ENCODE measurements at places on chromosomes 1 and 21.

GRCh38 chr1:206142011-206142410 is 24.8 kb upstream of the AVPR1B start:
- no peak for DNase-seq

GRCh38 chr1:192005976-192006375 is 152.3 kb upstream of the RGS18 start:
- no peak for DNase-seq

DNA sequence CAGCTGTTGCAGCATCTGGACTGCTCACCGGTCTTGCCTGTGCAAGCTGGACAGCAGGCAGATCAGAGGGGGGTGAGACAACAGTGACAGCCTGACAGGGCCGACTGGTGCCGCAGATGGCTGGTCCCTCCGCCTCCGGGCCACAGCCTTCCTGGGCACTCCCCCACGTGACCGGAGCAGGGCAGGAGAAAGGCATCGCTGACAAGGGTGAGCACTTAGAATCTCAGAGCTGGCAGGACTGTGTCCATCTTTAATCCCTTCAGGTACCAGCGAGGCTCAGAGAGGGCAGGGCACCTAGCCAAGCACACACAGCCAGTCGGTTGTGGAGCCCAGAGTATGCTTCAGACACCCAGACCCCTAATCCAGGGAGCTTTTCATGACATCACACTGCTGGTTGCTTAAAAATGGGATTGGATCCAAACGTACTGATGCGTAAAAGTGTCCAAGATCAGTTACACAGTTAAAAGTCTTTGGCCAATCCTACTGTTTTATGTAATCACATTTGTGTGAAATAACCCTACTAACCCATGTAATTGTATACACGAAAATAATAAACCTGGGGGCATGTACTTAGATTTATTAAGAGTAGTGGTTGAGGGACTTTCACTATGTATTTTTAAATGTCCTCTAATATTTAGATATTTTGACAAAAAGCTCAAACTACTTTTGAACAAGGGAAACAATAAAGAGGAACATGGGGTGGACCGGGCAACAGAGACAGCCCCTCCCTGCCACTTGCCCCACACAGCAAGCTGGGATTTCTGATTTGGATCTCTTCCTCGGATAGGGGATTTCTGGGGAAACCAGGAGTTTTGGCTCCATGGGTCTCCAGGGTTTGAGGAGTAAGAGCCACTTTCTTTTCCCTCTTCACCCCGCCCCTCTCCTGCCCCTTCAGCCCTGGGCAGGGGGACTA is 758 bp upstream of the CNTN2 start:
- DNase-seq: no peak

DNA sequence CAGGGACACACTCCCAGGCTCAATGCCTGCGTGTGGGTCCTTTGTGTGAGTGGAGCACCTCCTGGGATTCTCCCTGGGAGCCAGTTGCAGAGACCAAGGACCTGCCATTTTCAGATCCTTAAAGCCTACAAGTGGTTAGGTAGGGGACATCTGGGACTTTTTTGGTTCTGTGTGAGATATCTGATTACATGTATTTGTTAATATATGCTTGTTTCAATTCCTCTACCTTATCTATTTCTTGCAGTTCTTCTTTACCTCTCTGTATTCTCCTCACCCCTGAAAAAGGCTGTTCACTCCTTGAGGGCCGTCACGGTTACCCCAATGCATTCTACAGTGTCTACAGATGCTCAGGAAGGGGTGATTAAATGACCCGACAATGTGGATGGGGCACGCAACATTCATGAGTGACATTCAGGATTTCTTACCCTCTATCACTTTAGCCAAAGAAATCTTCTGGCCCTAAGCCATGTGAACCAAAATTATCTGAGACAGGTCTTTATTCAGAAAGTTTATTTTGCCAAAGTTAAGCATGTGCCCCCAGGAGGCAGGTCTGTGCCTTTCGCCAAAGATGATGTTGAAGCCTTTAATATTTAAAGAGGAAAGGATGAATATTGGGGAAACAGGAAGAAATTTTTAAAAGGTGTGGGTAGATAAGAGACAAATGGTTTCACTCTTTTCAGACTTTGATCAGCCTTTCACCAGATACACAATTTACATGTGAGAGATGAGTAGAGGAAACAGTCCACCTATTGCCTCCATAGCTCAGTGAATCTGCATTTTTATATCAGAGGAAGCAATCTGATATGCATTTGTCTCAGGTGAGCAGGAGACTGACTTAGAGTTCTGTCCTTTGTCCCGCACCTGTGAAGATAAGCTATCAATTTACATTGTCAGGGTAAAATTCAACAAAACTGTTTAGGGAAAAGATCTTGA is 44.6 kb upstream of the MPZL1 start:
- DNase-seq: no peak

DNA sequence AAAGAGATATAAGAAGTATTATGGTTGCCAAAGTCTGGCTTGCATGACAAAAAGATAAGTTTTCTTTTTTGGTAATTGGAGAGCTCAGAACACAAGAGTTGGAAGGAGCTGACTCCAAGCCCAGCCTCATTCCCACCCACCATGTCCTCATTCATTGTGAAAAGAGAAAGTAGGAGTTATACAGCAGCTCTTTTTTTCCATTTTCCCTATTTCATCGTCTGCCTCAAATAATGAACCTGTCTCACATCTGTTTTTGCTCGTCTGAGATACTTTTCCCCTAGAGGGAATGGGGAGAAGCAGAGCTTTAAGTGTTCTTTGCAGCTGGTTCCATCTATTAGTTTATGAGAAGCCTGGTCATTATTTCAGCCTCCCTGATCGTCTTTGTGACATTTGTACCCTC is 34.7 kb downstream of the AGT start:
- no peak for DNase-seq

- no peak for DNase-seq
These were observed 15.5 kb downstream of the SLC2A1 start for GRCh38 chr1:42943166-42943565.

- no peak for DNase-seq
These were observed 890.2 kb upstream of the B3GALT2 start for GRCh38 chr1:194076646-194077045.

Measured in stimulated activated CD4-positive, alpha-beta T cell treated with anti-CD3 and anti-CD28 coated beads, TNF-alpha, amount 100 ng/mL, for 4 hours (primary cell).